ENCODE measurements at places on chromosomes 7 and 10.

DNA sequence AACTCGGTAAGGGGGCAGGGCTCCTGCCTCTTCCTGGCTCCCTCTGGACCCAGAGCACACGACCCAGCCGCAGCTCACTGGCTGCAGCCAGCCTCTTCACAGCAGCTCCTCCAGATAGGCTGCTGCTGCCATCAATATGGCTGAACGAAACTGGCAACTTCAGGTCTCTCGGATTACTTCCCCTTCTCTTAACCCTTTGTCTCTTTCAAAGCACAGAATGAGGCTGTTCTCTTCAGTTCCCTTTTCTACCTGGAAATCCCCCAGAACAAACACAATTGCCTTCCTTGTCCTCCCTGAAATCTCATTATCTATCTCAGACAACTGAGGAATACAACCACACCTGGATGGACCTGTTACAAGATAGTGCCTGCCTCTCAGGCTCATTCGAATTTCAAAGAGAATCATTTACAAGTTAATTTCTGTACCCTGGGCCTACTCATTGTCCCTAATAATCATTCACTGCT lies 193.4 kb upstream of the MBL2 start:
- DNase-seq, result no peak

GRCh38 chr7:96055717-96056116 lies 266.2 kb downstream of the SLC25A13 start:
- DNase-seq, result no peak

- DNase-seq, result no peak
Observed at GRCh38 chr7:154505362-154505761, 453.2 kb downstream of the DPP6 start.

DNA sequence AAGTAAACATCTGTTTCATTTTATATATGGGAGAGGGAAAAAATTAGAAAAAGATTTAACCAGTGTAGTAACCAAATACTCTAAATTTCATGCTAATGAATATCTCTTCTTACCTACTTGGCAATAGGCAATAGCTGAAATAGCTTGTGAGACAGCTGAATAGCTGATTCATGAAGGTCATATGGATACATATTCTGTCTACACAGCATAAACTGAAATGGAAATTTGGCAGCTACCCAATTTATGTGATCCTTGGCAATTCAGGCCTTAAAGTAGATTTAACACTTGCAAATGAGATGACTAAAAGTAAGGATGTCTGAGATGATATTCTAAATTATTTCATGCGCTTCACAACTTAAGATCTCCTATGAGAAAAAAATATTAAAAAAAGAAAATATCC lies 261.2 kb upstream of the SEMA3A start:
- no peak for DNase-seq

- no peak for DNase-seq
Observed at GRCh38 chr7:8823486-8823885, 390.1 kb downstream of the NXPH1 start.

DNA sequence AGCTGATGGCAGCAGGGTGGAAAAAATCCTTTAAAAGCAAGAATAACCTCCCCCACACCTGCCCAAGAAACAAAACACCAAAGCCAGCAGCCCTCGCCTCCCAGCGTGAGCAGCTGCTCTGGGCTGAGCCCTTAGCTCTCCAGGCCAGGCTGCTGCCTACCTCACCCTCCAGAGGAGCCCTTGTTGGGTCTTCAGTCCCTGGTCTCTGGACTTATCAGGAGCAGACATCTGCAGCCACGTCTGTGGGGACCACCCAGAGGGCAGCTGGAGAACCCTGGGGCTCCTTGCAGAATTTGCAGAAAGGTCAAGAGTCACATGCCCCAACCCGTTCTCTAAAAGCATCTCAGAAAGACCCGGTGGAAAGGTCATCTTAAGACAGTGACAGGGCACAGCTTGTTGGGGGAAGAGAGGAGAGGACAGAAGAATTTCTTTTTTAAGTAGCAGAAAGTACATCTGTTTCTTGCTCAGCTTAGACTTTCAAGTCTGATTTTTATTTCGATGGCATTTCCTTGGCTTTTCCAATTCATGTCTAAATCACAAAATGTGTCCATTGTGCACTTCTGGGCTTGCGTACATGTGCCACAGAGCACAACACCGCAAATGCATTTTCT lies 425.7 kb upstream of the NFE2L3 start:
- DNase-seq, result no peak

DNA sequence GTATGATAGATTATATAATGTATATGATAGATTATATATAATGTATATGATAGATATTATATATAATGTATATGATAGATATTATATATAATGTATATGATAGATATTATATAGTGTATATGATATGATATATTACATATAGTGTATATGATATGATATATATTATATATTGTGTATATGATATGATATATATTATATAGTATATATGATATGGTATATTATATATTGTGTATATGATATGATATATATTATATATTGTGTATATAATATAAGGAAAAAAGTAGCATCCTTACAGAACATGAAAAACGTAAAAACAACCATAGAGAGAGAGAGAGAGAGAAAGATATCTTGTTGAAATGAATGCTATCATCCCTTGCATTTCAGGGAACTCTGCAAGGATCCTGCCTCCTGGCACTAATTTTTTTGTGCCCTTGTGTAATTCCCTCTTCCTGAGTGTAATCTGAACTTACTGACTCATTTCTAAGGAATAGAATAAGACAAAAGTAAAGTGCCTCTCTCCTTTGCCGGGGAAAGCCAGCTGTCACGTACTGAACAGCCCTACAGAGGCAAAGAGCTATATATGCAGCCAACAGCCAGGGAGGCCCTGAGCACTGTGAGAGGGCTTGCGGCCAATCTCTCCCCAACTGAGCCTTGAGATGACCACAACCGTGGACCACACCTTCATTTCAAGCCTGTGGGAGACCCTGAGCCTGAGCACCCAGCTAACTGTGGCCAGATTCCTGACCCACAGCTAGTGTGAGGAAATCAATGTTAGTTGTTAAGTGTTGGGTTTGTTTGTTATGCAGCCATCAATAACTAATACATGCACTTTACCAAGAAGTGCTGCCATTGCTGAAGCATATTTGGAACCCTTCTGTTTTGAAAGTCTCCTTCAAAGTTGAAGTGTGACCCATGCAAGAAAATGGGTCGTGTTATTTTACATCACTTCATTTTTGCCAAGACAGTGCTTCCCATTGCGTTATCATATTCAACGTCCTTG lies 61.1 kb upstream of the EZH2 start:
- DNase-seq, result no peak

GRCh38 chr10:71077796-71078453 lies 134.4 kb upstream of the UNC5B start:
- DNase-seq, result no peak

GRCh38 chr7:93968911-93969620 lies 35.1 kb downstream of the BET1 start:
- no peak for DNase-seq
